ENCODE measurements at places on chromosomes 2 and 18.

DNA sequence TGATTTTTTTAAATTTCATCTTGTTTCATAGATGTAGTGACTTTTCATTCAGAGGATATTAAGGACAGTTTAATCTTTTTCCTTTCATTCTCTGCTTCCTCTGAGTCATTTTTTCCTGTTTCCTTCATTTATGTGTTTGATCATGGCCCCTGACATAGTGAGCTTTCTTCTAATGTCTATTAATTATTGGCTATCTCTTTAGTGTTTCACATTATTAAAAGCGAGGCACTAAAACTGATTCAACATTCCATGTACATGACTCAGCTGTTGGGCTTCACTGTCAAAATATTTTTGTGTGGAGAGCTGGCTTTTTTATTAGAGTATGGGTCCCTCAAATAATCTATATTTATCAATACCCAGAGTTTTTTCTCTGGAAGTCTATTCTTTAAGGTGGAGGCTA, 125.8 kb downstream of the THSD7B start:
- no peak for DNase-seq

DNA sequence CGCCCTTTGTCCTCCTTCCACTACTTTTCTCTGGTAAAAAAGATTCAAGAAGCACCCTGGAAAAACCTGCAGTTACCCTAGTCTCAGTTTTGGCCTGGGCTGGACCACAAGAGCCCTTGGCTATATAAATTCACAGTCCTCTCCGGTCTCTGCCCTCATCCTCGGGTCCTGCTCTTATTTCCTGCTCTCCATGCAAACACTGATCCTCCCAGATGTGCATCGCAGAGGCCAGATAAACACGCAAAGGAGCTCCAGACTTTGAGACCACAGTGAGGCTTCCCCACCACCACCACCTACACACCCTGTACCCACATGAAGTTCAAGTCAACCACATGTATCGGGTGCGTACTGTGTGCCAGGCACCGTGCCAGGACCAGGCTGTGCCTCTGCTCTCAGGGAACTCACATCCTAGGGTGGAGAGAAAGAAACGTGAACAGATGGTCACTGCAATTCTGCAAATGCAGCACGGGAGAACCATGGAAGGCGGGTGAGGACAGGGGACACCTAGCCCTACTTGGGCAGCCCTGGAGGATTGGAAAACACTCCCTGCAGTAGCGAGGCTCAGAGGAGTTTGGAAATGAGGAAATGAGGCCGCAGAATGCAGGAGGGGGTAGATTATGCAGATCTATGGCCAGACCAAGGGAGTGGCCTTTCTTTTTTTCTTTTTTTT, 7.4 kb downstream of the CTDSP1 start:
- DNase-seq, result no peak

DNA sequence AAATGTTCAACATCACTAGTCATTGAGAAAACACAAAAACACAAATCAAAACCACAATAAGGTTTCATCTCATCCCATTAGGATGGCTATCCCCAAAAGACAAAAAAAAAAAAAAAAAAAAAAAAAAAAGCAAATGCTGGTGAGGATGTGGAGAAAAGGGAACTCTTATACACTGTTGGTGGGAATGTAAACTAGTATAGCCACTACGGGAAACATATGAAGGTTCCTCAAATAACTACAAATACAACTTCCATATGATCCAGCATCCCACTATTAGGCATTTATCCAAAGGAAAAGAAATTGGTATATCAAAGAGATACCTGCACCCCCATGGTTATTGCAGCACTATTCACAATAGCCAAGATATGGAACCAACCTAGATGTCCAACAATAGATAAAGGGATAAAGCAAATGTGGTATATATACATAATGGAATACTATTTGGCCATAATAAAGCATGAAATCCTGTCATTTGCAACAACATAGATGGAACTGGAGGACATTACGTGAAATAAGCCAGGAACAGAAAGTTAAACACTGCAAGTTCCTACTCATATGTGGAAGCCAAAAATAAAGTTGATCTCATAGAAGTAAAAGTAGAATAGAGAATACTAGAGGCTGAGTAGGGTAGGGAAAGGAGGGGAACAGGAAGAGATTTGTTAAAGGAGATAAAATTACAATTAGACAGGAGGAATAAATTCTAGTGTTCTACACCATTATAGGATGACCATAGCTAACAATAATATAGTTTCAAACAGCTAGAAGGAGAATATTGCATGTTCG, 8.4 kb downstream of the POLR1A start:
- no peak for DNase-seq

DNA sequence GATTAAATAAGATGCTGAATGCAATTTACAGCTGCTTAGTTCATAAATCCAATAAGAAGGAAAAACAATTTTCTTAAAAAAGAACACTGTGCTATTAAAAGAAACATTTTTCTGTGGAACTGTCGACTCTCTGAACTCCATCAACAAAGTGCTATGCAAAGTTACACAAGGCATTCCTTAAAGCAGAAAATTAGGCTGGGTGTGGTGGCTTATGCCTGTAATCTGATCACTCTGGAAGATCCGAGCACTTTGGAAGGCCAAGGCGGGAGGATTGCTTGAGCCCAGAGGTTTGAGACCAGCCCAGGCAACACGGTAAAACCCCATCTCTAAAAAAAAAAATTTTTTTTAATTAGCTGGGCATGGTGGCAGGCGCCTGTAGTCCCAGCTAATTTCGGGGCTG, 13.0 kb downstream of the MCM6 start:
- no peak for DNase-seq

DNA sequence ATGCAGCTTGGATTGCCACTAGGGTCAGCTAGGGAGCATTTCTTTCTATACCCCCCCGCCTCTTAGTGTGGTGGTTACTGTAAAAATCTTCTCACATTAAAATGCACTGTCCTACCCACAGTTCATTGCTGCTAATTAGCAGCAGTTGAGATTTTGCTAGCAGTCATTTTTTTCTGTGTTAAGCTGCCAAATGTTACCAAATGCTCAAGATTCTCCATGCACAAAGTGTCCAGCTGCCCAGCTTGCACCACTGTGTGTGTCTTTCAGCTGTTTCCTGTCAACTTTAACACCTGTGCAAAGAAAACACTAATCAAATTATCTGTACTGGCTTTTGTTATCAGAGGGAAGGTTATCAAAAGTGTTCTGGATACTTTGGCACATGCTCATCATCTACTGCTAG, 679.3 kb downstream of the NR4A2 start:
- no peak for DNase-seq

DNA sequence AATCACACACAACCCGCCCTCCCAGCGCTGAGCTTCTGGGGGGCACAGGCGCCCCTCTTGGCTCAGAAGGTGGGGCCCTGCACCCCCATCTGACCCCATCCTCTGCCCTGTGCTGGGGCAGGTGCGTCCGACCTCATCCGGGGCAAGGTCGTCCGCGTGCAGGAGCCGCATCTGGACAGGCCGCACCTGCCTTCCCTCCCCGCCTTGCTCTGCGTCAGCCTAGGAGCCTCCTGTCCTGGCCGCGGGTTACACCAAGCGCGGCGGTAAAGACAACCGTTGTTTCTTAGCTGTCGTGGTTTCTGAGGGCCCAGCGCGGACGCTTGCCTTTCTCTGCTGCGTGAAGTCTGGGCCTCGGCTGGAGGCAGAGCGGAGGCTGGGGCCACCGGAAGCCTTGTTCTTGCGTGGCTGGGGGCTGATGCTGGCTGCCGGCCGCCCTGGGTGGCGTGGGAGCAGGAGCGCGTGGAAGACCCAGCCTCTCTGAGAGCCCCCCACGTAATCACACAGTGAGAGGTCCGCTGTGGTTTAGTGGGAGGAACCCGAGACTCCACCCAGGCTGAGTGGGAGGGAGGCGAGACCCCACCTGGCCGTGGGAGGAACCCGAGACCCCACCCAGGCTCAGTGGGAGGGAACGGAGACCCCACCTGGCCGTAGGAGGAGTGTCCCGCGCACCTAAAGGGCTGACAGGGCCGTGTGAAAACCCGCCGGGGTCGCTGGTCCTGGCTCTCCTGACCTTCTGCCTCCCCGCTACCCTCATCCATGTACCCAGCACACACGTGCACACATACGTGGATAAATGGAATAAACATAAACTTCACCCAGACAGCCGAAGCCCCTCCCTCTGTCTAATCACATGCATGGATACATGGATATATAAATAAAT, 51.8 kb downstream of the KCNG2 start:
- no peak for DNase-seq

DNA sequence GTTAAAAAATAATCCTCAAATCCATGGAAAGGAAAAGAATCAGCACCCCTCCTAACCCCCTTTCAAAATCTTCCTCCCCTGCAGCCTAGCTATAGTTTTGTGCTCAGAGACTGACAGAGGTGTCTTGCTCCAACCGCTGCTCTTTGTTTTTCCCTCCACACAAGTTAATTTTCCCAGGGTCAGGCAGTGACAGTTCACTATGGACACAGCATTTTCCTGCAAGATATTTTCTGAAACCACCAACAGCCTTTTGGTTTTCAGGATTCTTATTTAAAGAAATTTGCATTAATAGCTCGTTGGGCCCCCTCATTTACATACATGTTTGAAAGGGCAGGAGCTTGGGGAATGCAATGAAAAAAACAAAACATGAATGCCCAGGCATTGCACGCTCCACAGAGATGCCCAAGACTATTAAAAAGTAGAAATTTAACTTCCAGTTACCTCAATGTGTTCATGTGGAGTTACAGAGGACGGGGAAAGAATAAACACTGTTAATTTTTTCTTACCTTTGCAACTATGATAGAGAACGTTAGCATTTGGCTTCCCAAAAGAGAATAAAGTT, 71.4 kb upstream of the CXCR4 start:
- DNase-seq, result no peak

- no peak for DNase-seq
Measured at GRCh38 chr2:217955881-217956493, 46.8 kb downstream of the TNS1 start.

- no peak for DNase-seq
Measured at GRCh38 chr18:30522288-30522929, 520.1 kb downstream of the DSC3 start.

- no peak for DNase-seq
Measured at GRCh38 chr2:84805250-84805958, 75.5 kb downstream of the TRABD2A start.

DNA sequence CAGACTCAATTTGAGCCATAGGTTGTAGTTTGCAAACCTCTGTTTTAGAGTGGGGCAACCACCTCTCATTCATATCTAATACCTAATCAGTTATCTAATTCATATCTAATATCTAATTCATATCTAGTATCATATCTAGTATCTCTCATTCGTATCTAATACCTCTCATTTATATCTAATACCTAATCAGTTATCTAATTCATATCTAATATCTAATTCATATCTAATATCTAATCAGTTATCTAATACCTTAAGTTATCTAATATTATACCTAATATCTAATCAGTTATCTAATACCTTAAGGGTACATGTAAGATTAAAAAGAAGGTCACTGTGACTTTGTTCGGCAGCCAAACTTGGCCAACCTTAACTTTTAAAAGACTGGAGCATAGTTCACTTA, 403.4 kb upstream of the MMADHC start:
- no peak for DNase-seq

DNA sequence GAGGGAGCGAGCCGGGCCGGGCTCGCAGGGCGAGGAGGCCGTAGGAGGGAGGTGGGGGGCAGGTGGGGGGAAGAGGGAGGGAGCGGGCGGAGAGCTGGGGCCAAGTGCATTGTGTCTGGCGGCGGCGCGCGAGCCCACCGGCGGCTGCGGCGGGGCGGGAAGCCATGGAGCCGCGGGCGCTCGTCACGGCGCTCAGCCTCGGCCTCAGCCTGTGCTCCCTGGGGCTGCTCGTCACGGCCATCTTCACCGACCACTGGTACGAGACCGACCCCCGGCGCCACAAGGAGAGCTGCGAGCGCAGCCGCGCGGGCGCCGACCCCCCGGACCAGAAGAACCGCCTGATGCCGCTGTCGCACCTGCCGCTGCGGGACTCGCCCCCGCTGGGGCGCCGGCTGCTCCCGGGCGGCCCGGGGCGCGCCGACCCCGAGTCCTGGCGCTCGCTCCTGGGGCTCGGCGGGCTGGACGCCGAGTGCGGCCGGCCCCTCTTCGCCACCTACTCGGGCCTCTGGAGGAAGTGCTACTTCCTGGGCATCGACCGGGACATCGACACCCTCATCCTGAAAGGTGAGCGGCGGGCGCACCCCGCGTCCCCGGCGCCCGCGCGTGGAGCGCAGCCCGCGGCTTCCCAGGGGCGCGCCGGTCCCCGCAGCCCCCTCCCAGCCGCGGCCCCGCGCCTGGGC, at the start of gene TMEM178A:
TMEM178A (plus strand) TSS at position 107 of the 680 bp plus-strand sequence; CDS start at position 165, 58 bp downstream.
- no peak for DNase-seq

DNA sequence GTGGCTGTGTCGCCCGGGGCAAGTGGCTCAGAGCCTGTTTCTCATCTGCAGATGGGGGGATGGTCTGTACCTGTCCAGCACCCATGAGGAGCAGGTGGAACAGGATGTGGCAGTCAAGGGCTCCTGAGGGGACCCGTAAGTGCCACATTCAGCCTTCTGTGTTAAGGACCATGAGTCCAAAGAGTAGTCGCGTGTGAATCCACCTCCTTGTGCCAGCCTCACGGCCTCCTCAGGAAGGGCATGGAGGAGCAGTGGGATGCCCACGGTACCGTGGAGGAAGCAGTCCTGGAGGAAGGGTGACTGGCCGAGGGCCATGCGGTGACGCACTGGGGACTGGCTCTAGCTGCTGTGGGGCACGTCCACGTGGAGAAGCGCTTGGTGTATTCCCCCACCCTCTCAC, 61.1 kb downstream of the ODC1 start:
- DNase-seq, result no peak

DNA sequence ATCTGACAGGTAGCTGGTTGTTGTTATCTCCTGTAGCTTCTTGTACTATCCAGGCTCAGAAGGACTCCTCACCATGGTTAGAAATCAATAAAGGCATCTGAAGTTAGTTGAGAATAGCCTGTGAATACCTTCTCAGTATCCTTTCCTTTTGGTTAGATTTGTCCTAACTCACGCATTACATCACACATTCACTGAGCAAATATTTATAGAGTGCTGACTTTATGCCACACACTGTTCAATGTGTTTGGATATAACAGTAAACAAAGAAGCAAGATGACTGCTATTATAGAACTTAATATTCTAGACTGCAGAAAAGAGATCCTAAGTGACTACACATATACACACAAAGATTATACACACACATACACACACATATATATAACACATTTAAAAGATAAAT, 889.9 kb upstream of the CHAC2 start:
- DNase-seq, result no peak

DNA sequence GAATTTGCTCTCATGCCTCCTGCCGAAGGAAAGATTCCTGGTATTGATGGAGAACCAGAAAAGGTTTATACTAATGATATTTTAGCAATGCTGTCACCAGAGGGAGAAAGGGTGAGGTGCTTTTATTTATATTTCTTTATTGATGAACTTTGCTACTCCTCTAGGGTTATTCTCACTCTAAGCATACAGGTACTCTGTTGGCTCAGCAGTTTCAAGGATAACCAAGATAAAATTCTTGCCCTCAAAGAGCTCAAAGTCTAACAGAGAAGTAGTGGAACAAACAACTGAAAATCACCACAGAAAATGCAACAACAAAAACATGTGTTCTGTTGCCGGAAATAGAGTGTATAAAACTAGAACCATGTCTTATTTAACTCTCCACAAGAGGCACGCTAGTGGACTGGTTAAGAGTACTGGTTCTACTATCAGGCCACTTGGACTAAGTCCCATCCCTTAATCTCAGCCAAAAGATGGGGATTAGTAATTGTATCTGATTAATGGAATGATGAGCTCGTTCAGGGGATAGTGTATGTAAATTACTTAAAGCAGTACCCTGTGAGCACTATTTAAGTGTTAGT, 103.6 kb downstream of the DNAH6 start:
- no peak for DNase-seq
